Central memory CD8-positive, alpha-beta T cell (primary cell): ENCODE measurements at places on chromosomes 11 and 22.

DNA sequence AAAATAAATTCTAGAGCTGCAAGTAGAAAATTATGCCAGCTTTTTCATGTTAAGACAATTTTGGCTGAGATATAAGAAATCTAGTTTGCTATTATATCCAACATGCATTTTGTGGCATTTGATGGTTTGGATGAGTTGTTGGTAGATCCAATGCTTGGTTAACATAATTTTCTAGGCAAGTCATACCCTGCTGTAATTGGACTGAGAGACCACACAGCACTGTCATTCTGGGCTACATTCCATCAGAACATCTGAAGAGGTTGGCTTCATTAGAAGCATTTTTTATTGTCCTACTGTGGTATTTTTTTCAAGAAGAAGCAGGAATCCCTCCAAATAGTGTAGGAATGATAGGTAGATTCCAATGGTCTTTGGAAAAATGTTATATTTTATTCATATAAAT is 561.0 kb downstream of the LUZP2 start:
- no peak for DNase-seq

- DNase-seq, result no peak
Observed at GRCh38 chr11:14334192-14334591, 24.8 kb downstream of the RRAS2 start.

DNA sequence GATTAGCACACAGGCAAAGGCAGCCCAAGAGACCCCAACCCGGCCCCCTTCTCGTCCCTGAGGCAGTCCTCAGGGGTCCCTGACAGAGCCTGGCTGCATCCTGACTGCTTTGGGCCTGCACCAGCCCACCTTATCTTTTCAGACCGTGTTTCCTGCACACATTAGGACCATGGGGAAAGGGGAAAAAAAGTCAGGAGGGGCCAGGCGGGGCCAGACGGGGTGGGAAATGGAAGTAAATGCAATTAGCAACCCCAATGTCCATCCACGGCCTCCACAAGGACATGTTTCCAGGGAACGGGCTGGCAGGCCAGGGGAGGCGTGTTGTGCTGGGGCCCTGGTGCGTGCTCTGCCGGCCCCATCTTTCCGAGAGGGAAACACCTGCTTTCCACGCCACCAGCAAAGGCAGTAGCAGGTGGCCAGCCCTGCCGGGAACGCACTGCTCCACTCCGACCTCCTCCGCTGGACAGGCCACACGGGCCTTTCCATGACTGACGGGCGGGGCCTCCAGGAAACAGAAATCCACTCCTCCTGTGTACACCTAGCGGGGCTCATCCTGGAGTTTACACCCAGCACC is 7.4 kb downstream of the EHD1 start:
- DNase-seq, result no peak

- DNase-seq, result no peak
Observed at GRCh38 chr22:32044913-32045312, 1.9 kb downstream of the SLC5A1 start.

DNA sequence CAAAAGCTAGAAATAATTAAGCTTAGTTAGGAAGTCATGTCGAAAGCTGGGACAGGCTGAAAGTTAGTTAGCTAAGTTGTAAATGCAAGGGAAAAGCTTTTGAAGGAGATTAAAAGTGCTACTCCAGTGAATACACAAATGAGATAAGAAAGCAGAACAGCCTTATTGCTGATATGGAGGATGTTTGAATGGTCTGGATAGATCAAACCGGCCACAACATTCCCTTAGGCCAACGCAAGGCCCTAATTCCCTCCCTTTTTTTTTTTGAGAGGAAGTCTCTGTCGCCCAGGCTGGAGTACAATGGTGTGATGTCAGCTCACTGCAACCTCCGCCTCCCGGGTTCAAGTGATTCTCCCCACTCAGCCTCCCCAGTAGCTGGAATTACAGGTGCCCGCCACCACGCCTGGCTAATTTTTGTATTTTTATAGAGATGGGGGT is 23.3 kb upstream of the WEE1 start:
- no peak for DNase-seq

GRCh38 chr22:35437049-35437448 is 37.1 kb downstream of the MCM5 start:
- no peak for DNase-seq

DNA sequence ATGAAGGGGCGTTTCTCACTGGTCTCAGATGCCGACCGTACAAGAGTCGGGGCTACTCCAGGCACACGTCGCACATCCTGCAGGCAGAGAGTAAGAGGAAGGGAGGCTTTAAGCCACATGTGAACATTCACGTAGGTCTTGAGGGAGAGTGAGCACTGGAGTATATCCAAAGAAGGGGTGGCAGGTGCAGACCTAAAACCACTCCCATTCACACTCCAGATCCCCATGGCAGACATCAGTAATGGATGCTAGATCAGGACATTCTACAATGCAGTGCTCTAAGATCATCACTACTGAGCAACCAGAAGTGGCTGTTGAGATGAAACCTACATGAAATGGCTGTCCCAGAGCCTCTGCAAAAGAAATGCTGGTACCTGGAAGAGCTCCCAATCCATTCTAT is 39.0 kb downstream of the WT1 start:
- no peak for DNase-seq

GRCh38 chr11:2398664-2399355 is 1.7 kb upstream of the TSSC4 start:
- no peak for DNase-seq

GRCh38 chr22:37266581-37267134 is 15.7 kb upstream of the CYTH4 start:
- no peak for DNase-seq

GRCh38 chr22:22789233-22789921 is 98.2 kb upstream of the IGLL5 start:
- DNase-seq, result no peak

- no peak for DNase-seq
Observed at GRCh38 chr11:95092549-95093324, 3.1 kb downstream of the ENDOD1 start.

- no peak for DNase-seq
Observed at GRCh38 chr22:38947321-38948140, 9.9 kb upstream of the APOBEC3A start.

- peak; percentile 20 for DNase-seq
Observed at GRCh38 chr22:31346733-31347250, 646 bp upstream of the PATZ1 start.

GRCh38 chr22:22838148-22838786 is 49.3 kb upstream of the IGLL5 start:
- DNase-seq, result no peak

DNA sequence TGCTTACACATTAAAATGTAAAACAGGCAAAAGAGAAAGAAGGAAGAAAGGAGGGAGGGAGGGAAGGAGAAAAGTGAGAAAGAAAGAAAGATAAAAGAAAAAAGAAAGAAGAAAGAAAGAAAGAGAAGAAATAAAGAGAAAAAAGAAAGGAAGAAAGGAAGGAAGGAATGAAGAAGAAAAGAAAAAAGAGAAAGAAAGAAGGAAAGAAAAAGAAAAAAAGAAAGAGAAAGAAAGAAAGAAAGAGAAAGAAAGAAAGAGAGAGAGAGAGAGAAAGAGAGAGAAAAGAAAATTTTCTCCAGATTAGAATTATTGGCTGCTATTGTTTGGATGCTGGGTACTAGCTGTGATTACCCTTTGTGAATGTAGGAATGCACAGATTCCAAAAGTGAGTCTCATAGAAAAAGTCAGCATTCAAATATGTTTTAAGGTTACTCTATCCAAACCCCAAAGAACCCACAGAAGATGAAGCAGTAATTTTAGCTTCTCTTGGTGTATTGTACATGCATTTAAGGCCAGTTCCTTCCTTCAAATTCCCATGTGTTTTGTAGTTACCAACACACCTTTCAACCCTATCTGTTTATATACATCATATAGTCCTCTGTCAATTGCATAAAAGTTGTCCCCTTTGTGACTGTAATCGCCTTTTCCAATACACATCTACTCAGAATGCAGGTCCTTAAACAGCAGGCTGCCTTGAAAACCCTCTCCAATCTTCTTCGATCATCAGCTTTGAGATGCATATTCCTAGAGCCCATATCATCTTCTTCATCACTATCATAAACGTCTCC is 789 bp upstream of the FAM111A start:
- DNase-seq, result no peak

- no peak for DNase-seq
Observed at GRCh38 chr11:65334696-65335295, 1.1 kb downstream of the DPF2 start.

DNA sequence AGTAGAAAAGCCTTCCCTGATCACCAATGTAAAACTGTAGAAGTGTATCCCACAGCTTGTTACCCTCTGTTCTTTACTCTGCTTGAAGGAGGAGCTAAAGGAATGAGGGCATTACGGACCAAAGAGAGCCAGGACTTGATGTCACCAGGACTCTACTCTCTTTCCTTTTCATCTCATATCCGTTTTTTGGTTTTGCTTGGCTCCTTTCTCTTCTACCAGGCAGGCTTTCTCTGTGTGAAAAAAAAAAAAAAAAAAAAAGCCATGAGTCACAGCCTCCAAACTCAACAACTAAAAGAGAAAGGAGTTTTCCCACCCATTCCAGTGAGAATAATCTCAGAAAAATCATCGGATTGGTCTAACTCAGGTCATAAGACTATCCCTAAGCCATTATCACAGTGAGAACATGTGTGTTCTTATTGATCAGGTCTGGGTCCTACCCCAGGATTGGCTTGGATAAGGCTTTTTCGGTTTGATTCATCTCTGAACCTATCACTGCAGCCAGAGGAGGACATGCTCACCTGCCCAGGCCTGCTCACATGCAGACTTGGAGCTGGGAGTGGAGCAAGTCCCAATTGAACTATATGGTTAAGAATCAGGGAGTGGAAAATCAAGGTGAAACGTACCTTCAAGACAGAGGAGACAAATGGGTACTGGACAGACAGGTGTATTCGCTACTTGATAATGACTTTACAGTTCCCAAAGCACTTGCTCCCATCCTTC is 19.4 kb upstream of the LRRC55 start:
- no peak for DNase-seq

DNA sequence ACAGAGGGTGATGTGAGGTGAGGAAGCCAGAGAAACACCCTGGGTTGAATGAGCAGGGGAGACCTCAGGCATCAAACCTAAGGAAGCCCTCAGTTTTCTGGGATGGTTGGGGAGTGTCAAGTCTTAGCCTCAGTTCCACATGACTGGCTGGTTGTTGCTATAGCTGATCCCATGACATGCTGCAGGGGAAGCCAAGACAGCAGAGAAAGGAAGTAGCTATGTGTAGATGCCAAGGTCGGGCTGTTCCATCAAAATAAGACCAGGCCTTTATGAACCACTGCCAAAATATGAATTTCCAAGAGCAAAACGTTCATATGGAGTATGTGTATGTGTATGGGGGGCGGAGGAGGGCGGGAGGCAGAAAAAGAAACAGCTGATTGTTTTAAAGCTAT is 11.6 kb downstream of the CD59 start:
- DNase-seq, result no peak

- DNase-seq, result no peak
Observed at GRCh38 chr22:19147195-19147780, 2.8 kb downstream of the GSC2 start.

DNA sequence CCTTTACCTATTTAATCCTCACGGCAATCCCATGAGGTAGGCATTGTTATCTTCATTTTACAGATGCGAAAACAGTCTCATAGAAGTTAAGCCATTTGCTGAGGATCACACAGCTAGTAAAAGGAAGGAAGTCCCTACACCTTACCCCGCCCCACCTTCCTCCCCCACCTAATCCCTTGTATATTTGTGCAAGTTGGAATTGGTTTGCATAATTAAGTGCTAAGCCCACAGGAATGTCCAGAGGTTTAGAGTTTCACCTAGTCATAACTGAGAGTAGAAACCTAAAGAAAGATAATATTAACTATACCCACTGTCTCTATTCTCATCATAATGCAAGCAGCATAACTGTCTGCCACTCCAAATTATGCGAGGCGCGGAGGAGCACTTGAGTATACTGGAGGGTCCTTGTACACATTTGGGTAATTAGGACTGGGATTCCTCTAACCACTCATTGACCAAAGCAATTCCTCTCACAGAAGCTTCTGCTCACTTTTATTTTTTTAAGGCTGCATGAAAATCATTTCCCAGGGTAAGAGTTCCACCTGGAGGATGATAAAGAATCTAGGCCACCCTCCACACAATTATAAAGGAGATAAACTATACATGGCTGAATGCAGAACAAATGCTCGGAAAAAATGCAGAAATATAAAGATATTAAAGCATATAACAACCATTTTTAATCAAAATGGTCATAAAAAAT is 199.9 kb downstream of the FAM181B start:
- DNase-seq, result no peak

GRCh38 chr11:118522571-118523072 is 4.7 kb upstream of the TTC36 start:
- no peak for DNase-seq

DNA sequence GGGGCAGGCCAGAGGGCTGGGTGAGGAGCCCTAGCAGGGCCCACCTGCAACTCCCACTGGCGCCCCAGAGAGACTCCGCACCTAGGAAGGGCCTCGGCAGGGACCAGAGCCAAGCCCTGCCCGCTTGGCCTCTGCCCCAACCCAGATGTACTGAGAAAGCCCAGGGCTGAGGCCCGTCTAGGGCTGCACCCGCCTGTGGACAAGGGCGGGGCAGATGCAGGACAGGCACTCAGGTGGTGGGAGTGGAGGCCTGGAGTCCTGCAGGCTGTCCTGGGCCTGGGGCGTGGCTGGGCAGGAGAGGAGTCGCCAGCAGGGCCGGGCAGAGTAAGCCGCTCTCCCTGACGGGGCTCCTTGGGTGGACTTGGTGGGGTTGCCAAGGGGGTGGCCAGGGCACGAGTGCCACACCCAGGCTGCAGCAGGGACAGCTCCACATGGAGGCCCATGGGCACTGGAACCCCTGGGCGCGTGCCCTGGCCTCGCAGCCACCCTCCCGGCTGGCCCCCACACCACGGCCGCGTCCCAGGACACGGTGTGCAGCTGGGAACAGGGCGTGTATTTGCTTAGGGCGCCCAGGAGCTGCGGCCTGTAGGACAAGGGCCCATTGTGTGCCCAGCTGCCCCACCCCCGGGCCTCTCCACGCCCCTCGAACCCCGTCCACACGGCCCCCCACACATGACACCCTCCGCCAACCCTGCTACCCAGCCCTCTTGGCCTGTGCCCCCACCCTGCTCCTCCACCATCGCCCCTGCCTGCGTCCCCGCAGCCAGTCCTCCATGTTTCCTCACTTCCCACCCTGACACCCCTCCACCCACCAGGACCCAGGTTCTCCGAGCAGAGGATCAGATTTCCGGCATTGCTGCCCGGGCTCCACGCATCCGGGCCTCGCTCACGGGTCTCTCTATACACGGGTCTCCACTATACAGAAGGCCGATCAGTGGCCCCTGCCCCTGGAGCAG is 11.3 kb upstream of the PIM3 start:
- DNase-seq, result no peak

DNA sequence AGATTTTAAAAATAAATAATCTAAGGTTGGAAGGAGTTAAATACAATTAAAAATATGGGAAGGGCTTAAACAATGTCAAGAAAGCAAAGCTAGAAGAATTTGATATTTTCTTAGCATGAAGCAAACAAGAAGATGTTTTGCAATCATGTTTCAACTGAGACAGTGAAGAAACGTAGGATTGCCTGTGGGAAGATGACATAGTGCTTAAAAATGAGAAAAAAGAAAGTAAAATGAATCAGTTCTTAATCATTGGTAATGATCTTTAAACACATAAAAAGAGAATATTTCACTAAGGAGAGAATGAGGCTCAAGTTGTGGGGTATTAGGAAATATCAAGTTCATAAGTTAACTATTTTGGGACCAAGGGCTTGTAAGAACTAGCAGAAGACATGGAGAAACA is 855.0 kb downstream of the METTL15 start:
- no peak for DNase-seq
